AG09319 (cell line): ENCODE measurements at places on chromosomes 13 and 19.
A peak's percentile ranks its signal among the peaks of the same experiment; 100 is the strongest.

GRCh38 chr19:46615966-46616365, 8.9 kb downstream of the PTGIR start:
- DNase-seq = no peak

GRCh38 chr19:5355693-5356092, 15.1 kb upstream of the PTPRS start:
- no peak for DNase-seq

DNA sequence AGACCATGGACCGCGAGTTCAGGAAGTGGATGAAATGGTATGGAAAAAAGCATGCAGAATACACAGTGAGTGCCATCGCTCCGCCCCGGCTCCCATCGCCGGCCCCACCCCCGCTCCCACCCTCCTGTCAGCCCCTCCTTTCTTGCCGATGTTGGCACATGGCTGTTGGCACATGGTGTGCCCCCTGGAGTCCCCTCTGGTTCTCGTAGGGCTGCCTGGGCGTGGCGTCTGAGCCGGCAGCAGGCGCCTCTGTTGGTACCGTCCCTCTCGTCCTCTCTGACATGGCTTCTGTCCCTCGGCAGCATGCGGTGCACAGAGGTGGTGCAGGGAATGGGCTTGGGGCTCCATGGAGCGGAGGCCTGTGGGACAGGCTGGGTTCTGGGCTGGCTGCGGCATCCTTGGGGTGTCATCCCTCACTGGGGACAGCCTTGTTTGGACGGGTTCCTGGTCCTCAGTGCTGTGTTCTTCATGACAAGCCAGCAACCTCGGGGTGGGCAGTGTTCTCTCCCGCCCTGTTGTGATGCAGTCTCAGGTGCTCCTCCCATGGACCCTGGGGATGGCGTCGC, 30.9 kb downstream of the DOT1L start:
- DNase-seq = no peak

DNA sequence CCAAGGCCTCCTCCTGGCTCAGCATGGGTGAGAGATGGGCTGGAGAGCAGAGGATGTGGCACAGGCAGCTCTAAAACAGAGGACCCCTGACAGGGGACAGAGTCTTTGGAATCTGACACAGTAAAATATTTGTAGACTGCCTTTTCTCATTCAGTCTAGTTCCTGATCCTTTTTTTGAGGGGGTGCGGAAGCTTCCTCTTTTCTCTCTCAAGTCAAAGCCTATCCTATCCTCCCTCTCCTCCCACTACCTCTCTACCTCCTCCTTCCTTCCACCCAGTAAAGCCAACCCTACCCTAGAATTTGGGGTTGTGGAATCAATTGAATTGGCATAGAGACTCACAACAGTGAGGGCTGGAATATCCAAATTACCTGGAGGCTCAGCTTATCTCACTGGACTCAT, 82.0 kb downstream of the TEX26 start:
- DNase-seq = no peak

GRCh38 chr13:73938372-73939070, 195.7 kb downstream of the KLF12 start:
- peak; percentile 49 for DNase-seq

- DNase-seq = no peak
Measured at GRCh38 chr19:51458899-51459505, 748 bp upstream of the SIGLEC8 start.

GRCh38 chr19:8552810-8553209, 24.4 kb downstream of the MYO1F start:
- no peak for DNase-seq

GRCh38 chr19:10290357-10290875, 664 bp downstream of the ICAM5 start:
- no peak for DNase-seq

DNA sequence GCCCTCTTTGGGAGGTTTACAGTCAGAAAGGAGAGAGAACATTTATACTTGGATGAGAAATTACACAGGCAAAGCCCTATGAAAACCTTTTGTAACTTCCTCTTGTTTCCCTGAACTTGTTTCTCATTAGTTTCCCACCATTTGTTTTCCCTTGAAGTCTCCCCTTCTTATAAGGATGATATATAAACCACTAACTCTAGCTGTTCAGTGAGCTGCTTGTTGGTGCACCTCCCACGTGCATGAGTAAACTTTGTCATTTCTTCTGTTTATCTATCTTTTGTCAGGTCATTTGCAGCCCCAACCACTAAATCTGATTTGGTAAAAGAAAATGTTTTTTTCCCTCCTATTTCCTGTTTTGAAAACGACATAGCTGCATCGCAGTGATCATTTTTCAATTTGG, 919.9 kb downstream of the SLITRK1 start:
- no peak for DNase-seq

DNA sequence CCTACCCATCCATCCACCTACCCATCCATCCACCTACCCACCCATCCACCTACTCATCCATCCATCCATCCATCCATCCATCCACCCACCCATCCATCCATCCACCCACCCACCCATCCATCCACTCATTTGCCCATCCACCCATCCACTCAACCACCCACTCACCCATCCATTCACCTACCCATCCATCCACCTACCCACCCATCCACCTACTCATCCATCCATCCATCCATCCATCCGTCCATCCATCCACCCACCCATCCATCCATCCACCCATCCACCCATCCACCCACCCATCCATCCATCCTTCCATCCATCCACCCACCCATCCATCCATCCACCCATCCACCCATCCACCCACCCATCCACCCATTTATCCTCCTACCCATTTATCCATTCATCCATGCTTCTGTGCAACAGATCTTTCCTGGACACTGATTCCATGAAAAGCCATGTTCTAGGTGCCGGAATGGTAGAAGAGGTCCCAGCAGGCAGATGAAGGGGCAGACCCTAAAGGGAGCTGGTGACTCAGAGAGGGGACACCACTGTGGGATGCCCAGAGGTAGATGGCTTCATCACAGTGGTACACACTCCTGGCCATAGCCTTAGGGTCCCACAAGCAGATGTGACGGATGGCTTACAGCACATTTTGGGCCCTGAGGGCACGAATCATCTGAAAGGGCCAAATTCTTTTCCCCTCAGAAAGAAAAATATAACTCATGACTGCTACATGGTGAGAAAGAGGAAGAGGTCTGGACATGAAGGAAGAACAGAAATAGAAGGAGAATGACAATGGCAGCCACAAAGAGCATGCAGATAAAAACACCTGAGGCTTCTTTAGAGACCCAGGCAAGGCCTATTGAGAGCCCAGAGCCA, 76.0 kb downstream of the KCTD15 start:
- no peak for DNase-seq

DNA sequence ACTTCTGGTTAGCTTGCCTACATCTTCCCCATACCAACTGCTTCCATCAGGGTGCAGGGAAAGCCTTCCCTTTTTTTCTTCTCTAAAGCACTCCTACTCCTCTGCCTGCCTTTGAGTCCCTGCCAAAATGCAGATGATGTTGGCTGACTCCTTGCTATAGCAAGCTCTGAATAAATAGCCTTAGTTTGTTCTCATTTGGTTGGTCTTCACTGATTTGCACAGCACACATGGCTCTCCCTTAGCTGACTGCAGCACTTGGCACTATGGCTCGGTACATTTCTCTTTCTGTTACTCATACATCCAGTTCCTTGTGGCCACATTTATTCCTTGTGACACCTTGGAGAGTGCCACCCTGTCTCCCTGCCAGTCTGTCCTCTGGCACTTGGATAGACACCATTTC, 249.8 kb downstream of the DCLK1 start:
- DNase-seq = no peak

DNA sequence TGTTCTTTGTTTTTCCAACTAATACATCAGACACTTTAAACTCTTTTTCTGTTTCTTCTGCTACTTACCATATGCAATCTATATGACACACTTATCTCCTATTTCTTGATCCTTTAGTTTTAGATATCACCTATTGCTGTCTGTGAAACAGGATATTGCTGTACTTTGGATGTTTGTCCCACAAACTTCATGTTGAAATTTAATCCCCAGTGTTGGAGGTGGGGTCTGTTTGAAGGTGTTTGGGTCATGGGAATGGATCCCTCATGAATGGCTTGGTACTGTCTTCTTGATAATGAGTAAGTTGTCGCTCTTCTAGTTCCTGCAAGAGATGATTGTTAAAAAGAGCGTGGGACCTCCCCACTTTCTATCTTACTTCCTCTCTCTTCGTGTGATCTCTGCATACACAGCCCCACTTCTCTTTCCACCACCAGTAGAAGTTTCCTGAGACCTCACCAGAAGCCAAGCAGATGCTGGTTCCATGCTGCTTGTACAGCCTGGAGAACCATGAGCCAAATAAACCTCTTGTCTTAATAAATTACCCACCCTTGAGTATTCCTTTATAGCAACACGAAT, 244.2 kb downstream of the NHLRC3 start:
- DNase-seq = no peak

GRCh38 chr19:38993271-38993670, 17.7 kb upstream of the FBXO17 start:
- DNase-seq = no peak

DNA sequence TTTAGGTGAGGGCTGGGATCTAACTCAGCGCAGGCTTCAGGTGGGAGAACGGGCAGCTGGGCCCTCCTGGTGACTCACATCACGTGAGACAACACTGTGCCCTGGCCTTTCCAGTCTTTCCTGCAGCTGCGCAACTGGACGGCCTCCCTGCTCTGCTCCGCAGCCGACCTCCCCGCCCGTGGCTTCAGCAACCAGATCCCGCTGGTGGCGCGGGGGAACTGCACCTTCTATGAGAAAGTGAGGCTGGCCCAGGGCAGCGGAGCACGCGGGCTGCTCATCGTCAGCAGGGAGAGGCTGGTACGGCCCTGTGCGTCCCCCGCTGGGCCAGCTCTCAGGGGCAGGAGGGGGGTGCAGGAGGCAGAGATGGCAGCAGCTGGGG, 8.8 kb downstream of the SPPL2B start:
- no peak for DNase-seq

DNA sequence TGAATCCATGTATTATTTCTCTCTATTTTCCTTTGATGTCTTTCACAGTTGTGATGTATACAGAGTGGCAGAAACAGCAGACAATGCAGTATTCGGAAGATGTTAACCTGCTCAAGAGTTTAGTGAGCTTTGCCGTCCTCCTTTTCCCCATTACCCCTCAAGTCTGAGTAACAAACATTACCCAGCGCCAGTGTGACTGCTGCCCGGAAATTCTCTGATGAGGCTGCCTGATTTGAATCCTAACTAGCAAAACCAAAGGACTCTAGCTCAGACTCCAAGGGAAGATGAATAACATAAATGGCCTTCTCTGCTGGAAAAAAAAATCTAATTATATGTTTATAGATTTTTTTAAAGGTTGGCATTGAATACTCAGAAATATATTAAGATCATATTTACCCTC, 247.3 kb upstream of the SOX21 start:
- DNase-seq = no peak

DNA sequence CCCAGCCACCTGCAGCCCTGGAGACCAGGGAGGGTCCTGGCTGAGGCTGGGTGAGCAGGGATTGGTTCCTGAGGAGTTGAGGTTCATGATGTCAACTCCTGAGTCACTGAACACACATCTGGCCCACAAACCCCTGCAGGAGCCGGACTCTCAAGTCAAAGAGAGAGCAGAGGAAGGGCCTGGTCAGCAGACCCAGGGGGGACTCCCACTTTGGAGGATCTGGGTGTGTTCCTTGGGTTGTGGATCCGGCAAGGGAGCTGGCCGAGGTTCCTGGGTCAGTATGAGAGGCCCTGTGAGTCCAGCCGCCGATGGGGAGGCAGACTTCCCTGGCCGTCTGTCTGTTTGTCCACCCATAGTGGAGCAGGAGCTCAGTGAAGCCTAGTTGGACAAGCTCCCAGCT, 4.0 kb downstream of the SLC7A10 start:
- no peak for DNase-seq

DNA sequence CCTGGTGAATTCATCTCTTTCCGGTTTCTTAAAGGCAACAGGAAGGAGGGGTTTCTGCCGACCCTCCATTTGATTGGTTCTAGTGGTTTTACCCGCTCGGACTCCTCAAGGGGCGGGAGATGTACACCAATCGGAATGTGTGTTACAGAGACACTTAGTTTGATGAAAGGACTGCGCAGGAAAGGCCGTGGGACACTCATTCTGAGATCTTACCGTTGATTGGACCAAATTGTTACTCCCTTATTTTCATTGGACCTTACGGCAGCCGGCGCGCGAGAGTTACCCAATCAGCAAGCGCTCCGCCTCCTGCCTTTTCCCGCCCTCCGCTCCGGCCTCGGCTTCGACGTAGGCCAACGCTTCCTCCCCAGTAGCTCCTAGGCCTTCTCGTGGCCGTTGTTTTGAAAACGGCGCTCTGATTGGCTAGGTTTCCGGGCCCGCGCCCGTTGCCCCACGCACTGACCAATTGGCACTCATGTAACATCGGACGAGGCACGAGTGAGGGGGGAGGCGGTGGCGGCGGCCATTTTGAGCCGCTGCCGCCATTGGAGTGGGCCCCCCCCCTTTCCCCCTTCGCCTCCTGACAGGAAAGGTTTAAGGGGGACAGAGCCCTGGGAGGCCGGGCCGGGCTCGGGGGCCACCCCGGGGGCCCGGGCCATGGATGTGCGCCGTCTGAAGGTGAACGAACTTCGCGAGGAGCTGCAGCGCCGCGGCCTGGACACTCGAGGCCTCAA, at the start of gene HNRNPUL1:
Gene HNRNPUL1, plus strand, starts transcription at position 523 of the 731 bp plus-strand sequence. Its CDS starts 132 bp downstream, at position 655.
- DNase-seq = peak; percentile 100

- no peak for DNase-seq
Measured at GRCh38 chr19:37467608-37468090, 405 bp upstream of the ZNF569 start.

- DNase-seq = peak; percentile 22
Measured at GRCh38 chr19:38544569-38545315, 73.0 kb downstream of the MAP4K1 start.

- DNase-seq = no peak
Measured at GRCh38 chr19:7976461-7976860, 29.0 kb downstream of the ELAVL1 start.

- DNase-seq = no peak
Measured at GRCh38 chr19:39211731-39212374, 7.8 kb upstream of the SYCN start.

- DNase-seq = no peak
Measured at GRCh38 chr13:110346661-110347067, 39.6 kb downstream of the COL4A2 start.

DNA sequence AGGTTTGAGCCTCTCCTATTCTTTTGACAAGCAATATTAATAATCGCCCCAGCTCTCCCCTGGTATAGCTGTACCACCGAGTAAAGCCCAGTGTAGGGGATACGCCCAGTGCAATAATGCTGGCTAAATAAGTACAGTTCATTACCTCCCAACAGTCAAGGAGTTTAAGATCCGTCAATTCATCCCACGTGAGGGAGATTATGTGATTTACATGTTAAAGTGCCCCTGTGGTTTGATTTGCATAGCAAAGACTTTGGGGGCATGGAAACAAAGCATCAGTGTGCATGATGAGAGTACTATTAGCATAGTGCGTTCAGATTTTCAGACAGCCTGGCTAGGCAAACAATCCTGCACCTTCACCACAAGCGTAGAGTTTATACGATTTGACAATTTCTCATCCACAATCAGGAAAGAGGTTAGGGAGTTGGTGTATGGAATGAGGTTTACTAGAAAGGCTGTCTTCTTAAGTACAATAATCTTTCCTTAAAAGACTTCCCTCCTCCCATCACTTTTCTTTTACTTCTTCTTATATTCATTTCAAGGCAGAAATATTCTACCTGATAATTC, 754.0 kb downstream of the DIAPH3 start:
- DNase-seq = no peak
